ENCODE measurements at places on chromosomes 16 and 17.

- no peak for DNase-seq
Measured at GRCh38 chr17:59067340-59067739, 39.3 kb downstream of the TRIM37 start.

DNA sequence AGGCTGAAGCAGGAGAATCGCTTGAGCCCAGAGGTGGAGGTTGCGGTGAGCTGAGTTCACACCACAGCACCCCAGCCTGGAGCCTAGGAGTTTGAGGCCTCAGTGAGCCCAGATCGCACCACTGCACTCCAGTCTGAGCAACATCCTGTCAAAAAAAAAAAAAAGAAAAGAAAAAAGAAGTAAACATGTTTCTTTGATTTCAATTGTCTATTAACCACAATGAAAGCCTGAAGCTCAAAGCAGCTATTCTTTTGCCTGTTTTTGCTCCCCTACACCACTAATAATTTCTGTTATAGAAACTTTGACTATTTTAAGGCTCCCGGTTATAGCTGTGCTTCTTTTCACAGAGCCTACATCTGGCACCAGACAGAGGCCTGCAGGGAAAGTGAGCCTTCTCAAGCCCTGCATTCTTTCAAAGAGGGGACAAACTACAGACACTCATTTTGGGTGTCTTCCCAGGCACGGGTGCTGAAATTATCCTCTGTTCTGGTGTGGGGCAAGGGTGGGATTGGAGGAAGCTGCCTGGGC lies 14.2 kb upstream of the SLC52A1 start:
- peak; percentile 20 for DNase-seq

DNA sequence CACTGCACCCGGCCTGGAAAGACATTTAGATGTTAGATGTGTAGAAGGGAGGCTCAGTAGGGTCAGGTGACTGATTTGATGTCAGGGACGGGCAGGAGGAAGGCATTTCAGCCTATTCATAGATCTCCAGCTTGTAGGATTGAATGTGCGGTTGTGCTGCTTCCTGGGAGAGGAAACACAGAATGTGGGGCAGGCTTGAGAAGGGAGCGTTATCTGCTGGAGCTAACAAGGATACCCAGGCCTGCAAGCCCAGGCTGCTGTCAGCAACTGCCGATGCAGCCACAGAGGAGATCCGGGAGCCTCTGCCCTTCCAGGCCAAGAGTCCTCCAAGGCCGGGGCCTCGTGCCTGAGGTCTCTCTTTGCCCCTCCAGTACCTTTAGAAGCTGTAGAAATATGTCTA lies 205.6 kb downstream of the SPECC1 start:
- no peak for DNase-seq

GRCh38 chr17:15908378-15908777 lies 36.6 kb upstream of the ADORA2B start:
- DNase-seq = no peak

GRCh38 chr17:38742411-38743308 lies 5.5 kb downstream of the PCGF2 start:
- DNase-seq = no peak

DNA sequence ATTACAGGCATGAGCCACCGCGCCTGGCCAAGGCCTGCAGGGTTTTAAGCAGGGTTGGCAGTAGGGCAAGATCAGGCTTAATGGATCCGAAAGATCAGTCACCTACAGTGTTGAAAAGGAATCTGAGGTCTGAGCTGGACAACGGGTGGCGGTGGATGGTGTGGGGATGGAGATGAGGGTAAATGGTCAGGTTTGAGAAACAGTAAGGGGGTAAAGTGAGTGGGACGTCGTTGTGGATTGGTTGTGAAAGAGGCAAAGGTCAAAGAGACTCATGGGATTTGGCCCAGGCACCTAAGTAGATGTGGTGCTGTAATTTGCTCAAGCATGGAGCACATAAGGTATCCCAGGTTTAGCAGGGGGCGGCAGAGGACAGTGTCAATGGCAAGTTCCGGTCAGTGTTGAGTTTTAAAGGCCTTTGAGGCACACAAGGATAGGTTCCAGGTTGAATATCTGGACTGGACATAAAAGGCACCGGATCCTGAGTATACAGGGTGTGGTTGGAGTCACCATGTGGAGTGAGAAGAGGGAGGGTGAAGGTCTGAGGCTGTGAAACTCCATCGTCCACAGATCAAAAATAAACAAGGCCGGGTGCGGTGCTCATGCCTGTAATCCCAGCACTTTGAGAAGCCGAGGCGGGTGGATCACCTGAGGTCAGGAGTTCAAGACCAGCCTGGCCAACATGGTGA lies 1.1 kb upstream of the SLC16A5 start:
- DNase-seq = no peak

- DNase-seq = no peak
Measured at GRCh38 chr16:20395946-20396345, 8.6 kb downstream of the PDILT start.

DNA sequence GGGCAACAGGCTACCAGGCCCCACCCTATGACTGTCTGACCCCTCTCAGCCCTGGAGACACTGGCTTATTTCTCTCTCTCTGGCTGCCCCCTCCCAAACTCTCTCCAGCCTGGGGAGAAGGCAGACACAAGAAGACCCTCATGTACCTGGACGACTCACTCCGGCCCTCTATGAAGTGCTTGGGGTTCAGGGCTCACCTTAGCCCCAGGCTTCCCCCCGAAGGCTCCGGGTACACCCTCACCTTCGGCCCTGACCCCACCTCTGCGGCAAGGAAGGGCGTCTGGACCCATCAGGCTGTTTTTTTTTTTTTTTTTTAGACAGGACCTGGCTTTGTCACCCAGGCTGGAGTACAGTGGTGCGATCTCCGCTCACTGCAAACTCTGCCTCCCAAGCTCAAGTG lies 906 bp upstream of the CARMIL2 start:
- no peak for DNase-seq

- no peak for DNase-seq
Measured at GRCh38 chr17:45977506-45977824, 21.6 kb upstream of the STH start.

GRCh38 chr17:61018938-61019337 lies 341.3 kb downstream of the BCAS3 start:
- DNase-seq = no peak

GRCh38 chr16:70638814-70639792 lies 7.3 kb upstream of the IL34 start:
- no peak for DNase-seq

GRCh38 chr17:9553596-9553995 lies 22.0 kb downstream of the STX8 start:
- DNase-seq = no peak

GRCh38 chr17:43400943-43401717 lies 2.3 kb downstream of the ARL4D start:
- DNase-seq = no peak

GRCh38 chr17:78105551-78105950 lies 23.0 kb downstream of the TMC6 start:
- DNase-seq = no peak

DNA sequence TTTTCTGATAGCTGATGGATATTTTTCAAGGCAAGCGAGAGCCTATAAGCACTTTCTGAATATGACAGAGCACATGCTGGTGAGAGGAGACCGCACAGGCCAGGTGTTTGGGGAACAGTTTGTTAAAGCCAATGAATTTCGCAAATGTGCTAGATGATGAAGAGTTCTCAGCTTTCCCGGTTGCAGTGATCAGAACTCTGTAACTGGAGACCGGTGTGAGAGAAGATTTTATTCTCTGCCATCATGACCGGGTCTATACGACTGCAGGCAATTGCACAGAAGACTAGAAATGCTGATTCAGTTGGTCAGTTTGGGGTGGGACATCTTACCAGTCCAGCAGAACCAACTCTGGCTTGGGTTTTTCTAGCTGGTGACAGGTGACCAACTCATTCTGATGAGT lies 25.4 kb downstream of the SMTNL2 start:
- no peak for DNase-seq

DNA sequence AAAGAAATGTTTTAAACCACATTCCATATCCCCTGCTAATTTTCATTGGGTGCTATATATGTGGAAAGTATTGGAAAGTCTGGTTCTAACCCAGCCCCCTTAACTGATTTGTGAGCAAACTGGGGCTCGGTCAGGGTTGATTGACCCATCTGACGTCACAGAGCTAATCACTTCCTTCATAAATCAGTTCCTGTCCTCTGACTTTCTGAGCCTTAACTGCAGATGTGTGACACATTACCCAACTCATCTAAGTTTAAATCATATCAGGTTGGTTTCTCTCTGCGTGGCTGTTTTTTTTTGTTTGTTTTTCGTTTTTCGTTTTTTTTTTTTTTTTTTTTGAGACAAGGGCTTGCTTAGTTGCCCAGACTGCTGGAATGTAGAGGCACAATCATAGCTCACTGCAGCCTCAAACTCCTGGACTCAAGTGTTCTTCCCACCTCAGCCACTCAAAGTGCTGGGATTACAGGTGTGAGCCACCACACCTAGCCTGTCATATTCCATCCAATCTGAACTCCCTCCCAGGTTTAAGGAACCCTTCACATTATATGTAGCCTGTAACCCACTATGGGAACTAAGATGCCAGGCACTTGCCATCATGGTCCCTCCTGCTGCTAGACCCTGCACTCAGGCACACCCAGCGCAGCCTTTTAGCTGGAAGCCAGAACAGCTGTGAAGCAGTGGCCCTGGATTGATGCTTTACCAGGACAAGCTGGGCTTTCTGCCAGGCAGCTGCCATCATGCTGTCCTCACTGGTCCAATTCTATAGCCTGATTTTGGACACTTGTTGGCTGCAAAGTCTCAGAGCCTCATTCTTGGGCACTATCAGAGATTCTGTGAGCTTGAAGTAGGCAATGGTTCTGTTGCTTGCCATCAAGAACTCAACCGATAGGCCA lies 6.9 kb upstream of the BPTF start:
- DNase-seq = no peak

GRCh38 chr16:63960321-63960720 lies 1161.5 kb downstream of the CDH11 start:
- no peak for DNase-seq
